CD4-positive, alpha-beta T cell treated with Interleukin-1 beta for 1 hour (primary cell): ENCODE measurements at places on chromosomes 5 and 9.

- DNase-seq, result no peak
These were observed 18.5 kb downstream of the COL15A1 start for GRCh38 chr9:98962181-98962560.

- no peak for DNase-seq
These were observed 8.5 kb downstream of the AMBP start for GRCh38 chr9:114069476-114070187.

DNA sequence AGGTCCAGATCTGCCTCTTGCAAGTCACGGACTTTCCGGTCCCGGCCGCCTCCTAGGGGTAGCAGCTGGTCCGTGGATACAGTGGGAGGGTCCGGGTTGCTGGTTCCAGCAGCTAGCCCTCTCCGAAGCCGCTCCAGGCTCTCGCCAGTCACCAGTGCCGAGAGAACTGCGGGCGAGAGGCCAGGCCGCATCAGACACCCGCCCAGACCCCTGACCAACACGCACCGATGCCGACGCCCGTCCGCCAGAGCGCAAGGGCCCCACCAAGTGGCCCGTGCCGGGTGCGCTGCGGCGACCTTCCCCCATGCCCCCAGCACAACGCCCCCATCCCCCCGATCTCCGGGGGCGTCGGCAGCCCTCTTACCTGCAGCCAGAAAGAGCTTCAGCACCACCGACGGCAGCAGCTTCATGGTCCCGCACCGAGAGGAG is 470 bp downstream of the HBEGF start:
- DNase-seq, result no peak

- no peak for DNase-seq
These were observed 59.5 kb upstream of the FBXL7 start for GRCh38 chr5:15440434-15440833.

DNA sequence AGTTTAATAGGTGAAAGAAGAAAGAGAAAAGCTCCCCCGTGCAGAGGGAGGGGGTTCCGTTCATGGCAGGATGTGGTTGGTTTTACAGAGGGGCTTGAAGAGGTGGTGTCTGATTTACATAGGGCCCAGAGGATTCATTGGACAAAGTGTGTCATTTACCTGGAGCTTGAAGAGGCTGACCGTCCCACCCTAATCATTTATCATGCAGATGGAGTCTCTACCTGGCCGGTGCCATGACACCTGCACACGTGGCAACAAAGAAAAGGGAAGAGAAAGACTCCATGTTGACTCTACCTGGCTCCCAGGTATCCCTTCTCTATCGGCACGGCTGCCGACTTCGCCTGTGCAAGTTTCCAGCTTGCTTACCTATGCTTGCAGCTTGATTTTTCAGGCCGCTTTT is 35.3 kb upstream of the PRRC2B start:
- DNase-seq, result no peak

DNA sequence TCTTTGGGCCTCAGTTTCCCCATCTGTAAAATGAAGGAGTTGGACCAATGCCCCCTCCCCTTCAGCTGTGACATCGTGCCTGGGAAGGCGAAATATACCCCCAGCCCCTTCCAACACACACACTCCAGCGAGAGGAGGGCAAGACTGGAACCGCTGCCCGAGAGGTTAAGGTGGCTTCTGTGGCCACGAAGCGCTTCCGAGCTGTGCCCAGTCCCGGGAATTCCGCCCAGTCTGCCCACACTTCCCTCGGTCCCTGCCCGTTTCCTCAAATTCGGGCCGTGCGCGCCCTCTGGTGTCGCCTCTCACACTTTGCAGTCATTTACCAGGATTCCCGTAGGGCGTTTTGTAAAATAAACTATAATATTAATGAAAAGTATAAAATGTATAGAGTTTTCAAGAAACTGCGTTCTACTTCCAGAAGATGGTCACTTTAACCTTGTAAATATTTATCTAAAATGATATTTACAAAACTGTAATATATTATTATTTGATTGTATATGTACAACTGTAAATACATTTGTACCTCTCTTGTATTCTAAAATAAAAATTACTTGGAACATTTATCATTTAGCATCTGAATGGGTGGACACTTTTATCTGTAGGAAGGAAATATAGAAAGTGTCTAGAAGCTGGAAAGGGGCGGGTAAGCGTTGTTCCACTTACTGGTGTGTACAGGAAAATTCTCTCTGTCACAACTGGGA is 11.0 kb upstream of the EXOSC2 start:
- DNase-seq, result peak; percentile 62

- DNase-seq, result no peak
These were observed 68.3 kb downstream of the LPAR1 start for GRCh38 chr9:110969971-110970386.

GRCh38 chr5:147081311-147081764 is 153.5 kb upstream of the STK32A start:
- no peak for DNase-seq

DNA sequence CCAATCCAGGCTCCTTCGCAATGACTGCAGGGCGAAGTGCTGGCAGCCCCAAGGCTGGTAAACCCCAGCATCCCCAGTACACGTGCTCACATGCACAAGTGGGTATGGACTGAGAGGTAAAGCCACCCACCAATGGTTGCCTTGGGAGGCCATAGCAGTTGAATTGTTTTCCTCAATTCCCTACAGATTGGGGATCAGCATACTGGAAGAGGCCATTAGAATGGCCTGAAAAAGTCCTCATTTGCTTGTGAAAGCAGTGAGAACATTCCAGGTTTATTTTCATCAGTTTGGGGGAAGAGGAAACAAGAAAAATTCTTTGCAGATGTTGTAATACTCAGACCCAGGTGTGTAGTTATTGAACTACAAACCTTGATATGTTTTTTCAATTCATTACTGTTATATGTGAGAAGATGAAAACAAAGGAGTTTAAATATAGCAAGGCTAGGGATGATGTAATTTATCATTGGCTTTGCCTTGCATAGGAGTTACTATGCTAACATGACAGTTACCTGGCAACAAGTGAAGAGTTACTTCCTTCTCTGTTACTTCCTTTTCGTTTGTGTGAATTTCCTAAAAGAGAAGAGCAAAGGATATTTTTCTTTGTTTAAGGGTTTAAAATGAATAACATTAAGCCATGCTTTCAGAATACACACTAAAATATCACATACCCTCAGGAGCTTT is 36.4 kb downstream of the MTMR12 start:
- peak; percentile 46 for DNase-seq

GRCh38 chr5:68744206-68744605 is 349.6 kb upstream of the SLC30A5 start:
- no peak for DNase-seq

DNA sequence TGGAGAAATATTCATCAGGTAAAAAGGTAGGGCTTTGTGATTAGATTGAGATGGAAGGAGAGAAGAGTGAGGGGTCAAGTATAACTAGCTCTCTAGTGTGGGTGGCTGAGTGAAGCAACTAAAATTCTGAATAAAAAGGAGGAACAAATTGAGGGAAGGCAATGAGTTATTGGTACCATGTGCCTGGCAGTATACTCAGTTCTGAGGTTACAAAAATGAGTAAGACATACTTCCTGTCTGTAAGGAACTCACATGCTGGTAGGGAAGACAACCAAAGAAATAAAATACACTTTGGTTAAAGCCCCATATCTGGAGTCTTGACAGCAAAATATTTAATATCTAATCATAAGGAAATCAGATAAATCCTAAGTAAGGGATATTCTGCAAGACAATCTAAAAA is 476.8 kb upstream of the C9orf72 start:
- no peak for DNase-seq

DNA sequence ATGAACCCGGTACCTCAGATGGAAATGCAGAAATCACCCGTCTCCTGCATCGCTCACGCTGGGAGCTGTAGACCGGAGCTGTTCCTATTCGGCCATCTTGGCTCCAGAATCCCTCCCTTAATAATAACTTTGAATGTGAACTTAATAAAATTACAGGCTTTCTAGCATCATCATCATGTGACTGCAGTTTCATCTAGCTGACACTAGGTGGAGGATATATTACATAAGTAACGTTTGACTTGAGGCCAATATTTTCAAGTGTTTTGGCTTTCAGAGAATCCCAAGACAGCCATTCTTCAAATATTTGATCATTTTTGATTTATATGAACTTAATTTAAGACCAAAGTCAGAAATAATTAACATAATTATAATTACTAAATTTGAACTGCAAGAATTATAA is 474.9 kb upstream of the CDH10 start:
- no peak for DNase-seq

DNA sequence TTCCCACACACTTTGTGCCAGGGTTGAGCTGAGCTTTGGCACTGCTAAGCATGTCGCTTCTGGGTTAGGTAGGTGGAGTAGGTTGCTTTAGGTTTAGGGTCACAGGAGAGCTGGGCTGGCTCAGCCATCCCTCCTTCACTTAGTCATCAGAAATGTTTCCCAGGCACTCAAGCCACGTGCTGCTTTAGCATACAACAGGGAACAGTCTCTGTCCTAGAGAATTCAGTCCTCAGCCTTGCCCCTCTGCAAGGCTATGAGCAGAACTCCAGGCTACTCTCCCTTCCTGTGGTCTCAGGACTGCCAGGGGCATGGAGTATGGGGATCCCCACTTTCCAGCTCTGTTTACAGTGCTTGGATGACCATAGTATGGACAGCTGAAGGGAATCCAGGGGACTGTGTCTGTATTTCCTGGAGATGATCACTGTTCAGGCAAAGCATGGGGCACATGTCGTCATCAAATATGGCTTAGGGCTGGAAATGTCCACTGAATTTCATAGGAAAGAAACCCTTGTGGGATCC is 7.5 kb upstream of the ANKRD33B start:
- DNase-seq, result no peak

DNA sequence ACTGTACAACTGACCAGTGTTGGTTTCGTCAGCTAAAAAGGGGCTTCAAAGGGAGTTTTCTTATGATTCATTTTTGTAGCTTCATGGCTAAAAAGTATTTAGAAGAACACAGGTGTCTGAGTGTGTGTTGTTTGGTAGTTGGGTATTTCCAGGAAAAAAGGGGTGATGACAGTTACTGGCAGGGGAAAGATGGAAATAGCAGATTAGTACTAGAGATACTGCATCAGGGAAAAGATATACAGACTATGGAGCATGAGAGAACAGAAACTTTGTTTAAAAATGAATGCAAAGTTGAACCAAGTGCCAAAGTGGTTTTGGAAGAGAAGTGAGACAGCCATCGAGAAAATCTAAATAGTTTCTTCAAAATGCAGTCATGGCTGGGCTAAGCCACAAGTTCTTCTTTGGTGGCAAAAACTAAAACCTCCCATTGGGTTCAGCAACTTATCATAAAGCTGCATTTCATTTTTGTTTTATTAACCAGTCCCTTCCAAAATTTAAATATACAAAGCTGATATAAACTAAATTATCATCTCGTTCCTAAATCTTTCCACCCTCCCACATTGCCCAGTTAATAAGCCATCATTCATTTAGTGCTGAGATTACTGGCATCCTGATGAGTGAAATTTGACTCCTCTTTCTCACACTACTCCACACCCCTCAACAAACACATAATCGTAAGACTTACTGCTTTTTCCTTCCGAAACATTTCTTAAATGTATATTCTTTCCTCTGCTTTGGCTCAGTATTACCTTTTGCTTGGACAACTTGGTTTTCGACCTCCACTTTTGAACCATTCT is 33.5 kb downstream of the ELL2 start:
- no peak for DNase-seq

- DNase-seq, result no peak
These were observed 56.0 kb downstream of the ZFR start for GRCh38 chr5:32388432-32389129.

DNA sequence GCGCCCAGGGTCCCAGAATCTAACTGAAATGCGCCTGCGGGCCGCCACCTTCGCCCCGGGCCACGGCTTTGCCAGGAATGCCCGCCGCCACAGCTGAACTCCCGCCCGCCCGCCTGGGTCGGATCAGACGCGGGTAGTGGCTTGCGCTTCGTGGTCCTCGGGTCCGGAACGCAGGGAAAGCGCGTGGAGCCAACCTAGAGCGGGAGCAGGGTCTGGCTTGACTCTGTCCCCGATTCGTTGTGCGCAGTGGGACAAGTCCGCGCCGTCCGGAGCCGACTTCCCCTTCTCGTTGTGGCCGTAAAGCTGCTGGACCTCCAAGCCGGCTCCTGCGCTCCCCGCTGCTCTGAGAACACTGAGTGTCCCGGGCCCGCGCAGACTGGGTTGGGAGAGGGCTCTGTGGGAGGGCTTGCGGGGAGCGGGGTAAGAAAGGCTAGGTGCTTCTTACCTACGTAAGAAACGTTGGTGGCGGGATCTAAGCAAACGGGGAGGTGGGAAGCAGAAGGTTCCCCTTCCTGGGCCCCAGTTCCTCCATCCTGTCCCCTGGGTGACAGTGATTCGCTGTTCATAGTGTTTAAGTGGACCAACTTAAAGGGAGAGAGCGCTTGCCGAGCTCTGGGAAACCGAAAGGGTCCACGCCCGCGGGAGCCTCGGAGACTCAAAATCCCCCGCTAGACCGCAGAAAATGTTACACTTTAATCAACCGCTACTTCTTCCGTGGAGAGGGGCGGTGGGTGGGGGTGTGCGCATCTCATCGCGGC is 4.4 kb upstream of the FOXE1 start:
- peak; percentile 26 for DNase-seq

- no peak for DNase-seq
These were observed 212.0 kb downstream of the ADAMTS12 start for GRCh38 chr5:33679791-33680190.
